Caco-2 (cell line): ENCODE measurements at places on chromosomes 2 and 18. TPM values are rescaled to one million over a fixed set of nuclear protein-coding genes. Genes with fewer than 3 reads are reported as not detected.

IL36G gene
- total RNA-seq, result not detected in 2 replicates

- no peak for DNase-seq
These were observed 75.3 kb downstream of the LRRFIP1 start for GRCh38 chr2:237702441-237703391.

DNA sequence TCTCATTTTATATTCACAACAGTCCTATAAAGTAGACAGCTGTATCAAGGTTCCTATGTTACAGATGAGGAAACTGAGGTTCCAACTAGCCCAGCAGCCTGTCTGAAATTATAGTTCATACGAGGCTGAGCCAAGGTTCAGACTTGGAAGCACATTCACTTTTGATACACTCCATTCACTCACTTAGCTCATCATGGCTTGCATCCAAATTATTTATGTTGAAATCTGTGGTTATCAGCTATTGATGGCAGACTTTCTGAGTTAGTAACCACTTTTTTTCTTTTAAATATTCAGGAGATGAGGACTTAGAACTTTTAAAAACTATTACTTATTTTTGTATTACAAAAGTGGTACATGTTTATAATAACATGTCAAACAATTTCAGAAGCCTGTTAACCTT lies 188.2 kb downstream of the MTX2 start:
- no peak for DNase-seq

DNA sequence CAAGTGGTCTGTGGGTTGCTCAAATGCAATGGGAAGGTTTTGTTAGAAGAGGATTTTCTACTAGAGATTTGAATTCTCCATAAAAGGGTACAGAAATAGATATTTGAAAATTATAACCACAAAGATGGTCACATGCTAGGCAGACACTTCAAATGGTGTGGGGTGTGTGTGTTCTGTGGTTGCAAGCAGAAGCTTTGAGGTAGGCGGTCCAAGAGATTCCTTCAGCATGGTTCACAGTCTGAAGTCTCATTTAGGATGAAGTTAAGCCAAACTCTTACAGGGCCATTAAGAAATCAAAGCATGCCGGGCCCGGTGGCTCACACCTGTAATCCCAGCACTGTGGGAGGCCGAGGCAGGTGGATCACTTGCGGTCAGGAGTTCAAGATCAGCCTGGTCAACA lies 38.3 kb upstream of the RMDN2 start:
- no peak for DNase-seq

DNA sequence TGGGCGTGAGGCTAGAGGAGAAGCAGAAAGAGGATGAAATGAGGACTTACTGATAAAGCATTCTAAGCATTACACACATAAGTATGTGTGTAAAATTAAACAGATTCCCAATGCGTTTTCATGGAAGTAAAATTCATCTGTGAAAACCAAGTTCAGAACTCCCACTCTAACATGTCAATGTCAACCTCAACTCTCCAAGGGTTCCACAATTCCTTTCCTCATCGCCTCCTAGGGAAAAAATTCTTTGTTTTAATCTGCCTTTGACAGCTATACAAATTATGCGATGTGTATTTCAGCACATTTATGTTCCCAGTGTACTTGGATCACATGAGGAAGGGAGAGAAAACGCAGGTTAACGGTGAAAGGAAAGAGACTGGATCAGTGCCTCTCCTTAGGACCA lies 76.6 kb downstream of the CLIP4 start:
- DNase-seq, result no peak

- no peak for DNase-seq
These were observed 34.1 kb downstream of the EEF1B2 start for GRCh38 chr2:206193671-206194357.

- DNase-seq, result no peak
These were observed 42.4 kb downstream of the CYB5A start for GRCh38 chr18:74249181-74249968.
